Activated T-helper 1 cell treated with anti-CD3 and anti-CD28 coated beads, Interleukin-2, amount 50 U/mL, for 16 hours (primary cell): ENCODE measurements at places on chromosomes 13 and 19.
A peak's percentile ranks its signal among the peaks of the same experiment; 100 is the strongest.

- no peak for DNase-seq
These were observed 9.3 kb upstream of the SYT5 start for GRCh38 chr19:55189403-55189835.

DNA sequence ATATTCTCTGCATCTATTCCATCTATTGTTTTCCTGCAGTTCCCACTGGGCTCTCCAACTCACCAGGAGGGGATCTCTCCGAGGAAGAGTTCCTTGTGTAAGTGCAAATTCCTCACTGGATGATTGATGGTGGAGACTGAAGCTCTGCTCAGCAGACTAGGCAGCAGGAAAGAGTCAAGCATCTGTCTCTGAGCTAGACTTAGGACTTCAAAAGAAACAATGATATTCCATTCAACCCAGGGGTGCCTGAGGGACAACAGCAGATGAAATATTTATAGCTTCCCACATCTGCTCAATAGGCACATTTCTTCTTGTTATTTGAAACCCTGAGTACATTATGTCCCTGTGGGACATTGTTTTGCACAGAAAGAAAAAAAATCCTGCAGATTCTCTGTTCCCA lies at the start of the genes OR7A5 and OR7C1:
Gene OR7A5, minus strand, starts transcription at position 175 of the 400 bp plus-strand sequence. CDS start 6,944 bp downstream, outside the sequence.
Gene OR7C1, minus strand, starts transcription at position 175 of the 400 bp plus-strand sequence. CDS start 35,049 bp downstream, outside the sequence.
- DNase-seq: no peak

DNA sequence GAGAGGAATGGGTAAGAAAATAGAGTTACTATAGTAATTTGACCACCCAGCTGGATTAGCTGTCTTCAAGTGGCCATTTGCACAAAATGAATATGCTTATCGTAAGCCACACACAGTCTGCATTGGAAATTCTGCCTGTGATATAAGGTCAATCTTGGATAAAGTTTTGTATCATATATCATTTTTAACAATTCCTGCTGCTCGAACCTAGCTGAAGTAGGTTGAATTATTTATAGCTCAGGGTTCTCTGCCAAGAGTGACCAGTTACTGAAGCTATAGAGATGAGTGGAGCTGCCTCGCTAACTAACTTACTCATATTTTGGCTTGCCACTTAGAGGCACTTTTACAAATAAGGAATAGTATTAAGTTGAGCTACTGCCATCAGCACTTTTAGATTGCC lies 220.9 kb downstream of the RGCC start:
- no peak for DNase-seq

GRCh38 chr19:38210458-38210987 lies 13.5 kb downstream of the DPF1 start:
- no peak for DNase-seq

- no peak for DNase-seq
These were observed 63.1 kb upstream of the RNF113B start for GRCh38 chr13:98240135-98240534.

- no peak for DNase-seq
These were observed 140.6 kb downstream of the IRS2 start for GRCh38 chr13:109645831-109646230.

- no peak for DNase-seq
These were observed 259.2 kb downstream of the RFC3 start for GRCh38 chr13:34076943-34077703.

DNA sequence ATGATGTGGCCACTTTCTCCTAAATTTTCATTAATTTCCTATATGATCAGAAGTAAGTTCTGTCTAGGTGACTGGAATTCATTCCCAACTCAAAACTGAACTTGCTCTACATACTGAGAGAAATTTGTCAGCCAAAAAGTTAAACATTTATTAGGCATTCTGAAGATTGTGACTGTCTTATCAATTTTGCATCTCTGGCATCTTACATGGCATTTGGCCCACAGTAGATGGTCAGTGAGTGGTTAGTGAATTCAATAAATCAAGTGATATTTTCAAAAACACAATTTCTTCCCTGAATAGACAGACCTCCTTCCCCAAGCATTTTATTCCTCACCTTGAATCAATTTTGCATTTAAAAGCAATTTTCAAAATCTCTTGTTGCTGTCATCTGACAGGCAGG lies 363.2 kb upstream of the NBEA start:
- no peak for DNase-seq

DNA sequence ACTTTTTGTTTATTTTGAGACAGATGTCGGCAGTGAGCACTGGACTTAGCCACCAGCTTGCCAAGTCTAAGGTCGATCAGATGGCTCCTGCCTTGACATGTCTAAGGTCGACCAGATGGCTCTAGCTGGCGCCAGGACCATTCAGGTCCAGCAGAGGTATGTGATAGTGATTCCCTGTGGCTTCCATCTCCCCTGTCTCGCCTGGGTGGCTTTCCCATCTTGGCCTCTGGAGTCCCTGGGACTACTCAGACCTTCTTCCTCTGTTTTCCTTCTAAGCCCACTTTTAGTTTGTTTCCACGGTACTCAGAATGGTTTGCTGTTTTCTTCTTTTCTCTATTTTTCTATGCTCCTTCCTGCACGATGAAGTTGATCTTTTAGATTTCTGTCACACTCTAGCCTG lies 1435.7 kb downstream of the UQCRFS1 start:
- no peak for DNase-seq

GRCh38 chr19:17393914-17394313 lies at the start of gene CCDC194:
TSS of gene CCDC194 (minus strand) at chr19:17394196. CDS start at chr19:17394158, 38 bp downstream.
- no peak for DNase-seq

DNA sequence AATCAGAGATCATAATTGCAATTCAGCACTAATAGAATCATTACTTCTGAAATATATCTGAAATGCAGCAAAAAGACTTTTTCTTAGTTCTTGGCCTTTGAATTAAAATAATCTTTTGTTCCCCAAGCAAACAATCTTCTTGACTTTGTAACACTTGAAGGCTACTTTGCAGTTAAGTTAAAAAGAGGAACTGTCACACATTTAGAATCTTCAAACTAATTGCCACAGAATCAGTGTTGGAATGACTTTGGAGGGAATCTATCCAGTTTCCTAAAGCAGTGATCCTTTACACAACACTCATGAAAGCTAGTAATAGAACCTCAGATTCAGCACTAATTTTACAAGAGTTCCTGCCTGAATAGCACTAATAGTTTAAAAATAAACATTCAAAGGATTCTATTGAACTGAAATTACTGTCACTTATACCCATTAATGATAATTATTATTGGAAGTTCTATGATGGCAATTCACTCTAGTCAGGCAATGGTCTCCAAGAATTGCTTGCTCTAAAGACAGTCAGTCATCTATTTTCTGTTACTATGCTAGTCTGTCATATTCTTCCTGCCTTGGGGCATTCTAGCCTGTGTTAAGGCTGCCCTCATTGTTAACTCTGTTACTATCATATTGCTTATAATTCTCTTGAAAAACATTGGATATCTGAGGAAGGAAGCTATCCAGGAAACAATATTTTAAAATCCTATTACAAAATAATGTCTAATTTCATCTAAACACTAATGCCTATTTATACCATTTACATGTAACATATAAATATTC lies 362.4 kb downstream of the DIAPH3 start:
- DNase-seq: no peak

GRCh38 chr19:13764101-13764807 lies at the start of gene MRI1:
TSS of gene MRI1 (plus strand) at chr19:13764522. CDS start at chr19:13764589, 67 bp downstream.
- DNase-seq: peak; percentile 61

- no peak for DNase-seq
These were observed 730.8 kb downstream of the EFNB2 start for GRCh38 chr13:105804561-105805190.

DNA sequence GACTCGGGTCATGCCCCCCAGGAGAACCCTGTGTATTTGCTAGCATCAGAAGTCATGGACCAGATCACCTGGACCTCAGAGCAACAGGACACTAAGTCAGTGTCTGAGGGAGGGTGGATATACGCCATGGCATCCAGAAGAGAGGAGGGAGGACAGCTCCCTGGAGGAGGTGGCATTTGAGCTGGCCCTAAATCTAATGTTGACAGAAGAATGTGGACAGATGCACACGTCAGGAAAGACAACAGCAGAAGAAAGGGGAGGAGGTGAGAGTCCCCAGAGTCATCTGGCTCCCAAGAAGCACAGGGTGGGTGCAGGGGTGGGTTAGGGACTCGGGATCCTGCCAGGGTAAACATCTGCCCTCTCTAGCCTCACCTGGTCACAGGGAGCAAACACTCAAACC lies 24.5 kb upstream of the CCNE1 start:
- DNase-seq: no peak

GRCh38 chr13:112683581-112683980 lies 6.3 kb upstream of the ATP11A start:
- DNase-seq: no peak

GRCh38 chr13:43573361-43573740 lies 213.4 kb downstream of the ENOX1 start:
- DNase-seq: no peak
